CD8-positive, alpha-beta memory T cell (primary cell): ENCODE measurements at places on chromosomes 2 and 18.

DNA sequence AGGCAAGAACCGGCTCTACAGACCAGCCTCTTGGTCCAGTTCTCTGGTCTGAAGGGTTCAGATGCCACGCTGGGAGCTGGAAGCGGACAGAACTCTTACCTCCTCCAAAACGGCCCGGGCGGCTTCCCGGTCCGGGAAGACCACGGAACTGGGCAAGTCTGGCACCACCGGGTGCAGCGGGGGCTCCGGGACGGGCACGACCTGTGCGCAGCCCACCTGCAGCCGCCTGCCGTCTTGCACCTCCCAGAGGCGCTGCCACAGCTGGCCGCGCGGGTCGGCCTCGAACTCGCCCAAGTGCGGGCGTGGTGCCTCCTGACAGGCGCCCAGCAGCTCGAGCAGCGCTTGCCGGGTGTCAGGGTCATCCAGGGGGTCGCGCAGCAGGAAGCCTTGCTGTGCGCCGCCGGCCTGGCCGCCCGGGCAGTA, 773 bp downstream of the CMPK2 start:
- DNase-seq = peak; percentile 4

- DNase-seq = no peak
Measured at GRCh38 chr2:71526141-71526540, 72.8 kb downstream of the DYSF start.

GRCh38 chr18:13810950-13811485, 12.9 kb upstream of the MC5R start:
- DNase-seq = no peak

DNA sequence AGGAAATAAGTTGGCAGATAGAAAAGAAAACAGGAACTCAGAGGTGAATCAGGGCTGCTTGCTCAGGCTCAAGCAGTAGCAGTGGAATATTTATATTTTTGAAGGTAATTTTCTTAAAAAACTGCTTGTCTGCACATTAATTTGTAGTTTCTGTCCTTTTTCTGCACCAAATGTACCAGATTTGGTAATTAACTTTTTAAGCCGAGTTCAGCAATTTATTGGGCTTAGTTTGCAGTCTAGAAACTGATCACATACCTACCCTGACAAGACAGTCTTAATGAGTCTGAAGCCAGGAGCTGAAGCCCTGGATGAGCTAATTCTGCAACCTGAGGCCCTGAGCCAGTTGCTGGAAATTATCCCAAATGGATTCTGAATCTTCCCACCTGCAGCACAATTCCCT, 647.0 kb downstream of the TDRD15 start:
- DNase-seq = no peak

GRCh38 chr18:46756559-46757201, at the start of gene ST8SIA5:
TSS of gene ST8SIA5 (minus strand) at chr18:46757053. CDS start at chr18:46756508, 545 bp downstream.
- DNase-seq = no peak

DNA sequence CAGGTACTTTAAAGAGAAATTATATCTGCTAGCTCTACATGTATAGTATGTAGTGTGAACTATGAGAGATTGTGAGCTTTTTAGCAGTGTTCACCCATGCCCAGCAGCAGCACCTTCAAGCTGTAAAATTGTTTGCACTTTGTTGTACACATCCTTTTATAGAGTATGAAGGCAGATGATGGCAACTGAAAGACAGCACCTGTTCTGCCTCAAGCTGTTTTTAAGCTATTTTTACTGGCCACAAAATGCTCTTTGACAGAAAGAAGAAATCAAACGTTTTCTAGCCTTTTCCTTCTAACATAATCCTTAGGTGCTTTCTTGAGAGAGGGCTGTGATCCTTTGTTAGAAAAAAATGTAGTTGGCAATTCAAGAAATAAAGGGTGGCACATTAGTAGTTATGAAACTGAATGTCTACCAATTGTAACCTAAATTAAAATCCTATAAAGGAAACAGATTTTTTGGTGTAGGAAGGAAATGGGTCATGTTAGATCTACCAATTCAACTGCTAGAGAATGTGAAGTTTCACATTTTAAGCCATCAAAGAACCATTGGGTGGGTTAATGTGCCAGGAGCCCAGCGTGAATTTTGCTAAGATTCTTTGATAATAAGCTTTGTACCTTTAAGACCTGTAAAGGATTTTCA, 59.5 kb downstream of the R3HDM1 start:
- no peak for DNase-seq

- DNase-seq = peak; percentile 54
Measured at GRCh38 chr2:232633413-232634205, at the start of gene EFHD1. TSS of gene EFHD1 (plus strand) at chr2:232633604. CDS start at chr2:232633705, 101 bp downstream.

- DNase-seq = no peak
Measured at GRCh38 chr2:226934546-226935201, 98.8 kb downstream of the RHBDD1 start.

GRCh38 chr2:142866426-142866825, 11.0 kb upstream of the KYNU start:
- no peak for DNase-seq

DNA sequence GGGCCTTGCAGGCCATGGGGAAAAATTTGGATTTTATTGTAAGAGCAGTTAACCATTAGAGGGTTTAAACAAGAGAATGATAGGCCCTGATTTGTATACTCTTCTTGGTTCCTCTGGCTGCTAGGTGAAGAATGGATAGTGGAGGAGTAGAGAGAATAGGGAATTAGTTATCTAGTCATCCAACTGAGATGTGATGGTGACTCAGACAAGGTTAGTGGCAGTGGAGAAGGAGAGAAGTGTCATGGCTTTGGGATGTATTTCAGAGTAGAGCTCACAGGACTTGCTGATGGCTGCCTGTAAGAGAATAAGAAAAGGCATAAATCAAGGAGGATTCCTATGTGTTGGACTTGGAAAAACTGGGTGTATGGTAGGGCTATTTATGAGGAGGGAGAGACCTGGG, 169.4 kb downstream of the PLCL1 start:
- no peak for DNase-seq

DNA sequence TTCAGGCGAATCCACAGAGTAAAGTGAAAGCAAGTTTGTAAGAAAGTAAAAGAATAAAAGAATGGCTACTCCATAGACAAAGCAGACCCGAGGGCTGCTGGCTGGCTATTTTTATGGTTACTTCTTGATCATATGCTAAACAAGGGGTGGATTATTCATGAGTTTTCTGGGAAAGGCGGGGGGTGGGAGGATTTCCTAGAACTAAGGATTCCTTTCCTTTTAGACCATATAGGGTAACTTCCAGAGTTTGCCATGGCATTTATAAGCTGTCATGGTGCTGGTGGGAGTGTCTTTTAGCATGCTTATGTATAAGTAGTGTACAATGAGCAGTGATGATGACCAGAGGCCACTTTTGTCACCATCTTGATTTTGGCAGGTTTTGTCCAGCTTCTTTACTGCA, 59.8 kb downstream of the SLC4A3 start:
- no peak for DNase-seq

GRCh38 chr2:11094021-11094810, 61.1 kb upstream of the SLC66A3 start:
- DNase-seq = no peak

DNA sequence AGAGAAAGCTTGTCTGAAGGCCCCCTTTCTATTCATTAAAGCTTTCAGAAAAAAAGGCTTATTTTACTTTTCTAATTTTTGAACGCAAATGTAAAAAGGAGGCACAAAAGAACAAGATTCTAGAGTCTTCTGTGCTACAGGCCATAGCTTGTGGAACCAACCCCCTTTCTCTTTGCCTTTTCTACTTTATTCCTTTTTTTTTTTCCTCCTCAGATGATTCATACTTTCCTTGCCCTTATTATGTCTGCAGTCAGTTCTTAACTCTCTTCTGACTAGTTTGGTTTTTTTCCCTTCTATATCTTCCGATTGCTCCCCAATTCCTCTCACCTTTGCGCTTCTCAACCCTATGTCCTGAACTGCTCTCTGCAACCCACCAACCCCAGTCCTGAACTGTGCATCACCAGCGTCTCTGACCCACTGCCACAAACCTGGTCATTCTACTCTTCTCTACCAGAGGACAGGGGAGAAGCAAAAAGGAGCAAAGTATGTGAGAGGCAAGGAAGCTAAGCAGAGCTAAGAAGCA, 56.9 kb upstream of the WIPF1 start:
- no peak for DNase-seq
